ENCODE measurements at places on chromosomes 3 and 15. TPM values are rescaled to one million over a fixed set of nuclear protein-coding genes. Genes with fewer than 3 reads are reported as not detected.

GRCh38 chr3:134956395-134956794 is 161.3 kb downstream of the EPHB1 start:
- no peak overlapping the region for H3K4me3 ChIP-seq
- no peak overlapping the region for H3K27ac ChIP-seq
- H3K4me1 ChIP-seq = no peaks in the 10 kb centered on the region
- H3K27me3 ChIP-seq = no peaks in the 10 kb centered on the region
- no peak for DNase-seq

DNA sequence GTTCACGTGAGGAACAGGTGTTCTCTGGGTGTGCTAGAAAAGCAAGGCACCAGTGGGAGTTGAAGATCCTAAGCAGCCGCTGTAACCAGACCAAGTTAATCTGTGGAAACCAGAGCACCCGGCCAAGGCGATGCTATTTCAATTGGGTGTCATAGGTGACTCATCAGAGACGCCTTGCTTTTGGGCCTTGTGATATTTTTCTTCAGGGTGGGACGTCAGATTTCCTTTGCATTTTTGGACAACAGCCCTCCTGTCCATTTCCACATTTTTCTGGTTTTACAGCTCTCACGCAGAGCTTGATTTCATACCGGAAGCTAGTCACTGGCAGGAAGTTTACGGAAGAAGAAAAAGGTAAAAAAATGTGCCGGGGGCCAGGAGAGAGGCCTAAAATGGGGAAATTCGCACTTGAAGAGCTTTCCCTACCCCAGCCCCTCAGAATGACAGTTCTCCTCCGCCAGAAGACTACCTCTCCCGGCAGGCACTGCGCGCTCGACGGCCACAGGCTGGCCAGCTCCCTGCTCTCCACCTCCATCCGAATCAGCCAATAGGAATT is 471 bp upstream of the KBTBD8 start:
- no peaks in the 10 kb centered on the region for H3K36me3 ChIP-seq
- H3K4me3 ChIP-seq = peak overlapping the region; percentile 95
- peak overlapping the region; percentile 83 for H3K27ac ChIP-seq
- DNase-seq = no peak

GRCh38 chr15:48794697-48795134 is 16.2 kb downstream of the CEP152 start:
- peaks cover 20% of the 10 kb centered on the region for H3K4me1 ChIP-seq
- H3K27me3 ChIP-seq = no peaks in the 10 kb centered on the region
- no peak overlapping the region for H3K4me3 ChIP-seq
- no peak for DNase-seq
- H3K27ac ChIP-seq = peak overlapping the region; percentile 70

DNA sequence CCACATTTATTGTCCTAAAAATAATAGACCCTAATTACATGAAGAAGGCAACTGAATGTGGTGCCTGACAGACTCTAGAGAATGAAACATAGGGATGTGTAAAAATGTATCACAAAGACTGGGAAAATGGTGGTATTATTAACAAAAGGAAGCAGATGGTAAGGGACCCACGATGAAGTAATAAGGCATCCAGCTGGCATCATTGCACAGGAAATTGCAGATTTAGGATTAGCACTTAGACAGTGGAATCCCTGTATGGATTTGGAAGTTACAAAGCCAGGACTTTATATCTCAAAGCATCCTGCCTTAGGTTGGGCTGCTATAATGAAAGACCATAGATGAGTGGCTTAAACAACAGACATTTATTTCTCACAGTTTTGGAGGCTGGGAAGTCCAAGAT is 104.3 kb downstream of the PPM1L start:
- no peak overlapping the region for H3K4me3 ChIP-seq
- no peak overlapping the region for H3K27ac ChIP-seq
- no peaks in the 10 kb centered on the region for H3K36me3 ChIP-seq
- DNase-seq = no peak
- H3K4me1 ChIP-seq = no peaks in the 10 kb centered on the region

GRCh38 chr3:107683447-107683846 is 160.7 kb downstream of the BBX start:
- no peak for DNase-seq
- no peak overlapping the region for H3K4me3 ChIP-seq
- H3K36me3 ChIP-seq = no peaks in the 10 kb centered on the region

- peaks cover 6% of the 10 kb centered on the region for H3K36me3 ChIP-seq
- H3K4me3 ChIP-seq = no peak overlapping the region
- no peak overlapping the region for H3K27ac ChIP-seq
- no peaks in the 10 kb centered on the region for H3K27me3 ChIP-seq
- DNase-seq = peak; percentile 23
Observed at GRCh38 chr3:13891492-13892073, 11.7 kb upstream of the WNT7A start.

DNA sequence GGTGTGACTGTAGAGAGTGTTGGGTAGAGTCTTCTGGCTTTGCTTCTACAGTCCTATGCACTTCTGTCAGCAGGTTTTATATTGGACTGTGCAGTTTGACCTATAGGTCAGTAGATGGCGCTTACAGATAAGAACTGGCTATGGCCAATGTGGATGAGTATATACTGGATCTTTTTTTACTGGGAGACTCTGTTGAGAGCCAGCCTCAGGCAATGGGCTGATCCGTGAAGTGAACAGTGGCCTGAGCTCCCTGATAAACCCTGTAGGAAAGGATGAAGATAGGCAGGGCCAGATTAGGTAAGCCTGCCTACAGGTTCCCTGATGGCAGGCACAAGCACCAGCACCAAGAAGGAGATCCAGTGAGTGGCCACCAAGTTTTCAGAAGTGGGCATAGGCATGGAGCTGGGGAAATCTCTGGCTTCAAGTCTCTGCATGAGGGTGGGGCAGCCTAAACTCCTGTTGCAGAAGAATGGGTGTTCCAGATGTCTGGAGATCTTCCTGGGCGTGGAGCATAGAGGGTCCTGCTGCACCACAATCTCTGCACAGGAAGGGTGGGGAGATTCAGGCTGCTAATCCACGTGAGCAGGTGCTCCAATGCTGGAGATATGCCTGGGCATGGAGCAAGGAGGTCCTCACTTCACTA is 326.0 kb upstream of the SGO1 start:
- DNase-seq = no peak
- H3K36me3 ChIP-seq = no peaks in the 10 kb centered on the region
- H3K27me3 ChIP-seq = no peaks in the 10 kb centered on the region
- H3K4me3 ChIP-seq = no peak overlapping the region
- H3K27ac ChIP-seq = no peak overlapping the region

DNA sequence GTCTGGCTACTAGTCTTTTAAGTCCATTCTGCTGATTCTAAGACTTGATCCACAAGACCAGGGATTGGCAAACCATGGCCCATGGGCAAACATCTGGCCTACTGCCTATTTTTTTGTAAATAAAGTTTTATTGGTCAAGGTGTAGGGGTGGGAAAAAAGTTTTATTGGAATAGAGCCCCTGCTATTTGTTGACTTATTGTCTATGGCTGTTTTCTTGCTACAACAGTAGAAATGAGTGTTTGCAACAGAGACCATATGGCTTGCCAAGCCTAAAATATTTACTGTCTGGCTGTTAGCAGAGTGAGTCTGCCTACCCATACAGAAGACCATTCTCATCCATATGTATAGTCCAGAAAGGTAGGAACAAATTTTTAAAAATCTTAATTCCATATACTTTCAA is 106.4 kb downstream of the PTPRG start:
- H3K27ac ChIP-seq = no peak overlapping the region
- H3K27me3 ChIP-seq = no peaks in the 10 kb centered on the region
- H3K4me3 ChIP-seq = no peak overlapping the region
- DNase-seq = no peak

DNA sequence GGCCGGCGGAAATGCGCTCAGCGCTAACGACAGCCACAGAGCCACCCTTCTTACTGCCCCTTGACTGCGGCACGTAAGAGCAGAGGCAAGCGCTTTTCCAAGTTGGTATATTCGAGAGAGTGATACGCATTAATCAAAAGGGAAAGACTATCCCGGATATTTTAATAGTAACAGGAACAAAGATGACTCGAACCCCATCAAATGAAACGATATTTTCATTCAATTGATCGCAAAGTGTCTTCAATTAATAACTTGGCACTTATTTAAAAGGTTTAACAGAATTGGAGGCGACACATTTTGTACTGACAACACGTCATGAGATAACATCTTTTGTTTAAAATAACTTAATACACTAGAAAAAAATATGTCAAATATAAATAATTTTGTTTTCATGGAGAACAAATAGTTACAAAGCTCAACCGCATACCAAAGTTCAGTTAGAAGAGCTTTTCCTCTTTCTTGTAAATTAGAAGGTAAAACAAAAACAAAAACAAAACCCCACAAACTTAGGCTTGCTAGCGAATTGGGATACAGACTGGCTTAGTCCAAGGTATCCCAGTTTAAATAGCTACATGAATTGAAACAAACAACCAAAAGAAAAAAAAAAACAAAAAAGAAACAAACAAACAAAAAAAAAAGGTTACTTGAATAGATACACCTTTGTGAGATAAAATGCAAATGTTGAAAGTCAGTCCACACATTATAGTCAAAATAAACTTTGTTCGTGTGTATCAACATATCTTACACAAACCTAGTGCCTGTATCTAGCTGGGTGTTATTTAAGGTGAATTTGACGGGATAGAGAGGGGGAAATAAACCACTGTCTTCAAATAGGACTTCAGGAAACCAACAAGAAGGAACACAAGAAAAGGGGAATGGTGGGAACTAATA is 10.2 kb downstream of the SHOX2 start:
- H3K27ac ChIP-seq = no peak overlapping the region
- peaks cover 26% of the 10 kb centered on the region for H3K4me1 ChIP-seq
- peak overlapping the region; percentile 51 for H3K4me3 ChIP-seq
- H3K36me3 ChIP-seq = no peaks in the 10 kb centered on the region
- no peak for DNase-seq

DNA sequence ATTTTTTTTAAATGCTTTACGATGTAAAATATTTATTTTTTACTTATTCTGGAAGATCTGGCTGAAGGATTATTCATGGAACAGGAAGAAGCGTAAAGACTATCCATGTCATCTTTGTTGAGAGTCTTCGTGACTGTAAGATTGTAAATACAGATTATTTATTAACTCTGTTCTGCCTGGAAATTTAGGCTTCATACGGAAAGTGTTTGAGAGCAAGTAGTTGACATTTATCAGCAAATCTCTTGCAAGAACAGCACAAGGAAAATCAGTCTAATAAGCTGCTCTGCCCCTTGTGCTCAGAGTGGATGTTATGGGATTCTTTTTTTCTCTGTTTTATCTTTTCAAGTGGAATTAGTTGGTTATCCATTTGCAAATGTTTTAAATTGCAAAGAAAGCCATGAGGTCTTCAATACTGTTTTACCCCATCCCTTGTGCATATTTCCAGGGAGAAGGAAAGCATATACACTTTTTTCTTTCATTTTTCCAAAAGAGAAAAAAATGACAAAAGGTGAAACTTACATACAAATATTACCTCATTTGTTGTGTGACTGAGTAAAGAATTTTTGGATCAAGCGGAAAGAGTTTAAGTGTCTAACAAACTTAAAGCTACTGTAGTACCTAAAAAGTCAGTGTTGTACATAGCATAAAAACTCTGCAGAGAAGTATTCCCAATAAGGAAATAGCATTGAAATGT is 15.6 kb downstream of the THBS1 start:
- no peak overlapping the region for H3K27ac ChIP-seq
- no peaks in the 10 kb centered on the region for H3K27me3 ChIP-seq
- peaks cover 8% of the 10 kb centered on the region for H3K4me1 ChIP-seq
- DNase-seq = no peak

GRCh38 chr3:59788133-59788532 is 738.3 kb upstream of the CFAP20DC start:
- H3K4me3 ChIP-seq = no peak overlapping the region
- H3K36me3 ChIP-seq = peaks cover 3% of the 10 kb centered on the region
- H3K4me1 ChIP-seq = peaks cover 58% of the 10 kb centered on the region
- H3K27ac ChIP-seq = no peak overlapping the region

DNA sequence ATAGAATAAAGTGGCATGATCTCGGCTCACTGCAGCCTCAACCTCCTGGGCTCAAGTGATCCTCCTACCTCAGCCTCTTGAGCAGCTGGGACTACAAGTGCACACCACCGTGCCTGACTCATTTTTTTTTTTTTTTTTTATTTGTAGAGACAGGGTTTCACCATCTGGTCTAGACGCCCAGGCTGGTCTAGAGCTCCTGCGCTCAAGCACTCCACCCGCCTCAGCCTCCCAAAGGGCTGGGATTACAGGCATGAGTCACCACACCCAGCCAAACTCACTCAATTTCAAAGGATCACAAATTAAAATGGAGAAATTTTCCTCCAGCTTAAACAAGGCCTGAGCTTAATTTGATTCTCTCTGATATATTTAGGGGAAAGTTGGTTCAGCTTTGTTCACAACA is 27.3 kb upstream of the NMB start:
- H3K27ac ChIP-seq = no peak overlapping the region
- no peaks in the 10 kb centered on the region for H3K27me3 ChIP-seq
- DNase-seq = no peak

GRCh38 chr15:64912379-64913325 is 950 bp downstream of the ANKDD1A start:
- no peak for DNase-seq
- H3K36me3 ChIP-seq = no peaks in the 10 kb centered on the region
- no peak overlapping the region for H3K27ac ChIP-seq

DNA sequence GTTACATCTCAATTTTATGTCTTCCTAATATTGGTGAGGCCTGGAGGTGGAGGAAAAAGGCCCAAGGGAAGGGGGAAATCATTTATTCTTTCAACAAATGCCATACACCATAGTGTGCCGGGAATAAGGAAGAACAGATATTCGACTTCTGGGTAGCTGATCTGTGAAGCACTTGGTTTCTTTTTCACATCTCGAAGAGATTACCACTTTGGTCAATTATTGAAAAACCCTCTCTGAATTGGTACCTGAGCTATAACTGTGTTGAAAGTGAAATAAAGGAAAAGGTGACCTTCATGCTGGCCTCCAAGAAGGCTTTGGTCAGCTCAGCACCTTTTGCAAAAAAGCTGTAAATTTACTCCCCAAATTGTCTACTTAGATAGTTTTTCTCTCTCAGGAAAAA is 14.2 kb upstream of the MB21D2 start:
- DNase-seq = no peak
- H3K4me3 ChIP-seq = no peak overlapping the region
- H3K27ac ChIP-seq = no peak overlapping the region
- no peaks in the 10 kb centered on the region for H3K4me1 ChIP-seq
- H3K36me3 ChIP-seq = no peaks in the 10 kb centered on the region

- H3K27me3 ChIP-seq = no peaks in the 10 kb centered on the region
- H3K36me3 ChIP-seq = no peaks in the 10 kb centered on the region
- H3K4me3 ChIP-seq = no peak overlapping the region
- no peak for DNase-seq
- no peaks in the 10 kb centered on the region for H3K4me1 ChIP-seq
Observed at GRCh38 chr3:122955916-122956692, 71.5 kb downstream of the SEMA5B start.

- DNase-seq = no peak
- no peak overlapping the region for H3K27ac ChIP-seq
- no peaks in the 10 kb centered on the region for H3K4me1 ChIP-seq
- no peaks in the 10 kb centered on the region for H3K27me3 ChIP-seq
Observed at GRCh38 chr3:139757448-139758030, 79.8 kb upstream of the NMNAT3 start.

- H3K27ac ChIP-seq = no peak overlapping the region
- DNase-seq = no peak
- no peak overlapping the region for H3K4me3 ChIP-seq
- peaks cover 6% of the 10 kb centered on the region for H3K36me3 ChIP-seq
- no peaks in the 10 kb centered on the region for H3K4me1 ChIP-seq
- H3K27me3 ChIP-seq = peaks cover 8% of the 10 kb centered on the region
Observed at GRCh38 chr3:127354761-127355160, 66.9 kb upstream of the PRR20G start.

Gene UNC13C
- not detected for total RNA-seq

Gene SAMD7
- total RNA-seq = not detected

Gene GOLIM4
- 3.3 TPM for total RNA-seq

Gene ACKR2
- total RNA-seq = 1.2 TPM

Gene CKMT1B
- not detected for total RNA-seq

Gene SRGAP3
- total RNA-seq = 2.8 TPM

Gene PPP2R3A
- total RNA-seq = 0.49 TPM
